ENCODE measurements at places on chromosomes 16 and 17.

DNA sequence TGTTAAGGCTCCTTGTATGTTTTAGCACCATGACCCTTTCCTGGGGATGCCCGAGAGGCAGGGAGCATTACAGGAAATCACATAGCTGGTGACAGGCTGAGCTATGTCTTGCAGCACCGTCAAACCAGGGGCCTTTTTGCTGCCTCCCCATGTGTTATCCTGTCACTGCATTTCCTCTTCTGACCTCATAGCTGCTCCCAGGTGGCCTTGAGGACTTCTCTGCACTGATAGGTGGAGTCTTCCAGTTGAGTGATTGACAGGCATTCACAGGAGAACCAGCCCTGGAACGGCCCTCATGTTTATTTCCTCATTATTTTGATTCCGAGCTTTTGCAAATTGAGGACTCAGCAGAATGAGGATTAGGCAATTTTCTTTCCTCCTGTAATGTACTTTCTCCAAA lies 349.6 kb downstream of the HAPSTR1 start:
- DNase-seq, result no peak

DNA sequence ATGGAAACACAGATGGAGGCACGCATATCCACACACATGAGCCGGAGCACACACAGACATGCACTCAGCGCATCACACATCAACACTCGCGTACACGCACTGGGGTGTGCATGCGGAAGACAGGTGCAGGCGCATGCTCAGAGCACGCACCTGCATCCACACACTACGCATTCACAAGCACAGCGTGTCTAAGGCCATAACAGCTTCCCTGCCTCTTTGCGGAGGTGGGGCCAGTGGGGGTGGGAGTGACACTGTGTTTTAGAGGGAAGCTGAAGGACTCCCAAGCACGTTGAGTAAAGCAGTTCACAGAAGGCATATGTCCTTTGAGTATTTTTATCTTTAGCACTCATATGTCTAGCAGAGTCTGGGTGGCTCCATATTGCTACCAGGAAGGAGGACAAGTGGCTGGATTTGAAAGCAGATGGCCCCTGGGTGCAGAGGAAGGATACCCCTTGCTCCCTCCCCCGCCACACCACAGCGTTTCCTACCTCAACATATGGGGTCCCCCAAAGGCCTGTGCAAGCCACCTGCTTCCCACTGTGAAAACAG lies 68.6 kb upstream of the TOB1 start:
- DNase-seq, result no peak

DNA sequence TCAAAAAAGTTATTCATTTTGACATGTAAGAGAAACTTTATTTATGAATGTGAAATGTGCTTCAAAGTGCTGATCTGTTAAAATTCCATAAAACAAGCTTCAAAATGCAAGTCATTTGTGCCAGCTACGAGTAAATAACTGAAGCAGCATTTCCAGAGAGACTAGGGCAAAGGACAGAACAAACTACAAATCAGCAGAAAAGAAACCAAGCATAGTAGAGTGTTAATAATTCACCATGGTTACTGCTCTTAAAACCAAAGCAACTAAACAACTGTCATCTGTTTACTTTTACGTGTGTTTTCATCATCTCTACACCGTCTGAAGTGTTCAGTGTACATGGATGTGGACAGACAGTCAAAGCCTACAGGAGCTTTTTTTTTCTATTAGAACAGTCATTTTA lies 1.6 kb upstream of the ASPA start:
- peak; percentile 14 for DNase-seq

DNA sequence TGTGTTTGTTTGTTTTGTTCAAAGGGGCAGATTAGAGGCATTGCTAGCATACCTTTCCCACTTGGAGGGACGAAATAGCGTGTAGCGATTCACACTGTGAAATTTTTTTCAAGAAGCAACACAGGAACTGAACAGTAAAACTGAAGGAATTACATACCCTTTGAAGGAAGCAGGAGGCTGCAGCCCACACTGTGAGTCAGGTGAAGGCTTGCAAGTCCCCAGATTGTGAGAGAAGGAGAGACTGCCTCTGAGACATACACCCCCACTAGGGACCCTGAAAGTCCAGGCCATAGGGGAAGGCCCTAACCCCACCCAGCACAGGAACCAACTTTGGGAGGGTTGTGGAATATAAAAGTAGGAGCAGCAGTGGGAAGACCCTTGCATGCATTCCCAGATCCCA lies 69.6 kb upstream of the HS3ST3A1 start:
- DNase-seq, result no peak

- DNase-seq, result no peak
Measured at GRCh38 chr17:69231521-69231920, 2.9 kb upstream of the ABCA10 start.

DNA sequence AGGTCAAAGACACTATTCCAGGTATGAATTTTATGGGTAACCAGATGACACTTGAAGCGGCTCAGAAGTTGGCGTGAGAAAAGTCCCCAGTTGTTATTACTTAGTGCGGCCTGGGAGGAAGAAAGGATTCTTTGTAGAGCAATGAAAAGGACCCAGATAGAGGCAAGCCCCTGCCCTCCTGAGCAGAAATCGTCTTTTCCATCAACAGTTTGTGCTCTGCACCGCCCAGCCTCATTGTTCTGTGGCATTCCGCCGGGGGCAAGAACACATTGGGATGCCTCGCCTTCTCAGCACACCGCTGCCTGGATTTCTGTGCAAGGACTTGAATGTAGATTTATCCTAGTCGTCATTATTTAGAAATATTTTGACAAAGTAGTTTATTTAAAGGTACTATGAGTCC lies 32.7 kb upstream of the CRHR1 start:
- no peak for DNase-seq

GRCh38 chr17:80860703-80861417 lies 130.8 kb upstream of the CHMP6 start:
- no peak for DNase-seq

- no peak for DNase-seq
Measured at GRCh38 chr17:28615260-28615940, 1.4 kb upstream of the RSKR start.

DNA sequence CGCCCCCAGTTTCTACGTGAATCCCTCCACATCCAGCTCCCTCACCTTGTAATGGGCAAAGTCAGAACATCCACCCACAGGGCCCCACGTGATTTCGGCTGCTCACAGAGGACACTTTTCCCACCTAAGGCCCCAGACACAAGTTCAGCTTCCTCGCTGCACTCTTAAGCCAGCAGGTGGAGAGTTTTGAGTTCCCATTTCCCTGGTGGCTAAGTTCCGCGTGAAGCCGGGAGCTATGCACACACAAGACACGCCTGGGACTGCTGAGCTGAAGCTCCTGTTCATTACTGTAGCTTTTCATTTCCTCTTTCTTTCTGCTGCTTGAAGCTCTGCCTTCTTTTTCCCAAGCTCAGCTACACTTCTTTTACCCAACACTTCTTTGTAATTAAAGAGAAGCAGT lies 273.8 kb downstream of the NPIPA8 start:
- DNase-seq, result no peak

DNA sequence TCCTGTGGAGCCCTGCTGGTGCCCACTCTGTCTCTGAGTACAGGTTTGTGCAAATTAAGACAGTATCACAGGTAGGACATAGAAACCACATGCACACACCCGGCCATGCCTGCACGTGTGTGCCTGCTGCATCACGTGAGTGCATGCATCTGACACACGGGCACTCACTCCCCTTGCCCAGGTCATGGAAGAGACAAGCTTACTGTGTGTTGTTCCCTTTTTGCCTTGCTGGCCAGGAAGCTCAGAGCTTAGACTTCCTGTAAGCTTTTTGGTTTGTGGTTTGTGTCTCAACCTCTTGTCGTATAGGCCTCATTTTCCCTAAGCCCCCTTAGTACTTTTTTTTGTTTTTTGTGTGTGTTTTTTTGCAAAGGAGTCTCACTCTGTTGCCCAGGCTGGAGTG lies 25.0 kb downstream of the ZNF469 start:
- DNase-seq, result no peak

GRCh38 chr17:37338847-37339246 lies 36.9 kb upstream of the C17orf78 start:
- DNase-seq, result no peak

- DNase-seq, result no peak
Measured at GRCh38 chr17:8294814-8295316, 335 bp downstream of the SLC25A35 start.

GRCh38 chr17:38898812-38899348 lies 26.5 kb upstream of the LASP1NB start:
- DNase-seq, result no peak

DNA sequence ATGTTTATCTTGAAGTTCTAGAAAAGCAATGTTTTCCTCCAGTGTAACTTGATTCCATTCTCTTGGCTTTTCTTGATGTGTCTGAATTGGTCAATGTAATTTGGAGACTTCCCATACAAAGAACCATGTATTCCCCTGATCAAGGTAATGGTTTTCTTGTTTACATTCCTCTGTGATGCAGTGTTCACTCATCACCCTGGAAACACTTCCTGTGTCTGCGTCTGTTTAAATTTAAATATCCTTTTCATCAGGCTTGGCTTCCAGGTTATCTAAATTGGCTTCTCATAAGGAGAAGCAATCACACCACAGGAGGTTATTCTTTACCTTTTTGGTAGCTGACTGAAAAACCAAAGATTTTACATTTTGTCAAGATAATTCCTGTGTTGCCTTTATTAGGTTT lies 237.3 kb upstream of the WSCD1 start:
- peak; percentile 52 for DNase-seq

DNA sequence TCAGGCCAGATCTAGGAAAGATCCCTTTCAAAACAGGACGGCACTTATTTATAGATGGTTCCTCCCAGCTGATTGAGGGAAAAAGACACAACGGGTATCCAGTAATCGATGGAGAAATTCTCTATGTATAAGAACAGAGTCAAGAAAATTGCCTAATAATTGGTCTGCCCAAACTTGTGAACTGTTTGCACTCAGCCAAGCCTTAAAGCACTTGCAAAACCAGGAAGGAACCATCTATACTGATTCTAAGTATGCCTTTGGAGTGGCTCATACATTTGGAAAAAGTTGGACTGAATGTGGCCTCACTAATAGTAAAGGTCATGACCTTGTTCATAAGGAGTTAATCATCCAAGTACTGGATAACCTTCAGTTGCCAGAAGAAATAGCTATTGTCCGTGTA lies 5.9 kb downstream of the HPR start:
- DNase-seq, result no peak

DNA sequence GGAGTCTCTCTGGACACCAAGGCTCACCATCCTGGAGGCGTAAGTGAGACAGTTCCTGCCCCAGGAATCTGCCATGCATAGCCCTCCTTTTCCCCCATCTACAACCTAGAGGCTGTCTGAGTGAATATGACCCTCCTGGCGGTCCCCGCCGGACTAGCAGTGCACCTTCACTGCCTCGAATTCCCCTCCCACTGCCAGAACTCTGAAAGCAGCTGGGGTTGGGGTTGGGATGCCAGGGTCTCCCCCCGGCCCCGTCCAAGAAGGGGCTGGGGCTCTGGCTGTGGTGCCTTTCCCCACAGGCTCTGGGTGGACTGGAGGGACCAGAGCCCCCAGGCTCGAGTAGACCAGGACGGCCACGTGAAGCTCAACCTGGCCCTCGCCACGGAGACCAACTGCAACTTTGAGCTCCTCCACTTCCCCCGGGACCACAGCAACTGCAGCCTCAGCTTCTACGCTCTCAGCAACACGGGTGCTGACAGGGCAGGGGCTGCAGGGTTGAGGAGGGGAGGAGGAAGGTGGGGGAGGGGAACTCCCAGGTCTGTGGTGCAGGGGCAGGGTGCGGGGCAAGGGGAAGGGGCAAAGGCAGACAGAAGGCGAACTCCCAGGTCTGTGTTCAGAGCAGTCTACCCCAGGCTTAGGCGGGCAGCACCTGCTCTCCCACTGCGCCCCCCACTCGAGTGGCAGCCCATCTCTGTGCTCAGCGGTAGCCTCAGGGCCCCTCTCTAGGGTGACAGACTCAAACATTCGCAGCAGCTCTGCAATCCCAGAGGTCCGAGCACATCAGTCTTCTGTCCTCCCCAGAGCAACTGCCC lies 1.2 kb downstream of the ZACN start:
- DNase-seq, result no peak

- DNase-seq, result no peak
Measured at GRCh38 chr17:54666559-54666958, 234.1 kb upstream of the TOM1L1 start.

GRCh38 chr17:75614006-75614405 lies 19.2 kb upstream of the SMIM5 start:
- no peak for DNase-seq
